Endothelial cell of umbilical vein (primary cell): ENCODE measurements at places on chromosomes 4 and X. TPM values are rescaled to one million over a fixed set of nuclear protein-coding genes. Genes with fewer than 3 reads are reported as not detected.
A peak's percentile ranks its signal among the peaks of the same experiment; 100 is the strongest.

Gene NHS
- 0.46 and 1.1 TPM in 2 replicates for total RNA-seq

Gene ZNF182
- 3.6 and 3.9 TPM in 2 replicates for total RNA-seq

Gene GPRASP3
- total RNA-seq, result 5.1 and 7.2 TPM in 2 replicates

Gene DMD
- 7.3 and 12.6 TPM in 2 replicates for total RNA-seq

Gene RNF128
- total RNA-seq, result not detected in 2 replicates

Gene USP17L19
- not detected in 2 replicates for total RNA-seq

GRCh38 chrX:149916745-149917392 is 12.5 kb upstream of the HSFX4 start:
- DNase-seq, result no peak

- no peak for DNase-seq
Observed at GRCh38 chrX:24235084-24235710, 78.7 kb downstream of the SUPT20HL2 start.

DNA sequence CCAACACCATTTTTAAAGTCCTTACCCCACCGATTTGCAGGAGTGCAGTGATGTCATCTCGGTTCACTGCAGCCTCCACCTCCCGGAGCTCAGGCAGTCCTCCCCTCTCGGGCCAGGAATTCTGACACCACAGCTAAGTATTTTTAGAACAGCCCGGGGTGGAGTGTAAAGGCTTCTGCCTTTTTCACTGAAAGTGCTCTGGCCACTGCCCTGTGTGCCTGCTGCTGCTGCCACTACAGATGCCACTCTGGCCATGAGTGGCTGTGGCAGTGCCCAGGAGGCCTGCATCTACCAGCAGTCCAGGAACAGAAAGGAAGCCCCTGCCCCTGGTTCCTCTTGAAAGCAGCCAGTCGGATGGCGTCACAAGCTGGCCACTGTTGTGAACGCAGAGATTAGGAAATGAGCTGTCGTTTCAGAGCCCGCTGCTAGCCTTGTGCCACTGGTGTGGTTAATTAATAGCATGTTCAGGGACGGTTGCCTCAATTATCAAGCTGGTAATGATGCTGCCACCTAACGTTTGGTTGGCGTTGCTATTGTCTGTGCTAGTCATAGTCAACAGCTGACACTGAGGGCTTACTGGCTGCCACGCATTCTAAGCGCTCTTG is 23.6 kb upstream of the TBC1D14 start:
- DNase-seq, result peak; percentile 15

GRCh38 chr4:101556842-101557241 is 209.5 kb upstream of the PPP3CA start:
- no peak for DNase-seq

GRCh38 chrX:147170993-147171392 is 356.4 kb upstream of the CXorf51A start:
- DNase-seq, result no peak

DNA sequence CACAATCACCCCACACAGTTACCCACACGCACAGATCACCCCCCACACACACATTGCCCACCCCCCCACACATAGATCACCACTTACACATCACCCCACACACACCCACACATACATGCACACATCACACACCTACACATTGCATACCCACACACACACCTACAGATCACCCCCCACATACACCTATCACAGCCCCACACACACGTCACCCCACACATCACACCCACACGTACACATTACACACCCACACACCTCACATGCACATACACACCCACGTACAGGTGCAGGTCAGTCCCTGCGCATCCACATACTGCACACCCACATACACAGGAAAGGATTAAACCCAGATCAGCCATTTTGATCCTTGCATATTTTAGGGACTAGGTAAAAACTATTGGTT is 15.3 kb upstream of the TADA2B start:
- no peak for DNase-seq

- DNase-seq, result no peak
Observed at GRCh38 chrX:38365954-38366353, 13.6 kb downstream of the OTC start.

GRCh38 chr4:7829652-7830580 is 109.7 kb downstream of the AFAP1 start:
- no peak for DNase-seq

GRCh38 chrX:45497290-45497689 is 296.6 kb upstream of the DIPK2B start:
- DNase-seq, result no peak

GRCh38 chrX:135411893-135412292 is 9.9 kb upstream of the SMIM10L2A start:
- no peak for DNase-seq

DNA sequence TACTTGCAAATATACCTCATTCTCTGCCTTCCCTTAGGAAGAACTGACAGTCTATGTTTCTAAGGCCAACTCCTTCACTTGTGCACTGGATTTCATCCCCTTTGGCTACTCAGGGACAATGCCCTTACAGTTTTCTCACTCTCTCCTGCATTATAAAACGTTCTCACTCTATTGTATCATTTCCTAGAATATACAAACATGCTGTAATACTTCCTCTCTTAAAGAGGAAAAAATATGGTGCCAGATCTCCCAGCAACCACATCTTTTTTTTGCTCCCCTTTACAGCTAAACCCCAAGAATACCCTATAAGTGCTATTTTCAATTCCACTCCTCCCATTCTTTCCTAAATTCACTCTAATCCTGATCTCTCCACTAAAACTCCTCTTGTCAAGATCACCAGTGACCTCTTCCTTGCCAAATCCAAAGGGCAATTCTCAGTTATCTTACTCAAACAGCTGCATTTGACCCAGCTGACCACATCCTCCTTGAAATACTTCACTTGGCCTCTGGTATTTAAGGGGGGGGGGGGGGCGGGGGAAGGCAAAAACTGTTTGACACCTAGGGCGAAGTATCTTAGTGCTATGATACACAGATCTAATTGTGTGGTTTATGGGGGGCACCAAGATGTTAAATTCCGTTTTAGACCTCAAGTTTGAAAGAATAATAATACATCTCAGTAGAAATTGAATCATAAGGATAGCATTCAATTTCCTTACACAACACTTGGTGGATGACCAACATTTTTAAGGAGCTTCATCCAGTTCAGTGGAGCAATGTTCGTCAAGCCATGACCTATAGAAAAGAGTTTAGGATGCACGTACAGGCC is 1.6 kb downstream of the RCHY1 start:
- DNase-seq, result peak; percentile 88

DNA sequence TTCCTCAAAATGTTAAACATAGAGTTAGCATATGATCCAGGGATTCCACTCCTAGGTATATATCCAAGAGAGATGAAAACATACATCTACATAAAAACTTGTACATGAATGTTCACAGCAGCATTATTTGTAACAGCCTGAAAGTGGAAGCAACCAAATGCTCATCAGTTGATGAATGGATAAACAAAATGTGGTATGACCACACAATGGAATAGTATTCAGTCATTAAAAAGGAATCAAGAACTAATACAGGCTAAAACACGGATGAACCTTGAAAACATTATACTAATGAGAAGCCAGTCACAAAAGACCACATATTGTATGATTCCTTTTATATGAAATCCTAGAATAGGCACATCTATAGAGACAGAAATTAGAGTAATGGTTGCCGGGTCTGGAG is 42.7 kb upstream of the IQSEC2 start:
- DNase-seq, result no peak
